ENCODE measurements at places on chromosomes 7 and 10.

- no peak for DNase-seq
Measured at GRCh38 chr10:98457721-98458120, 11.0 kb upstream of the HPS1 start.

- DNase-seq: no peak
Measured at GRCh38 chr7:37449621-37450020, 957 bp upstream of the ELMO1 start.

GRCh38 chr10:33556103-33556502 is 221.6 kb upstream of the NRP1 start:
- DNase-seq: no peak

GRCh38 chr7:142030294-142030693 is 34.6 kb downstream of the MGAM start:
- DNase-seq: no peak

DNA sequence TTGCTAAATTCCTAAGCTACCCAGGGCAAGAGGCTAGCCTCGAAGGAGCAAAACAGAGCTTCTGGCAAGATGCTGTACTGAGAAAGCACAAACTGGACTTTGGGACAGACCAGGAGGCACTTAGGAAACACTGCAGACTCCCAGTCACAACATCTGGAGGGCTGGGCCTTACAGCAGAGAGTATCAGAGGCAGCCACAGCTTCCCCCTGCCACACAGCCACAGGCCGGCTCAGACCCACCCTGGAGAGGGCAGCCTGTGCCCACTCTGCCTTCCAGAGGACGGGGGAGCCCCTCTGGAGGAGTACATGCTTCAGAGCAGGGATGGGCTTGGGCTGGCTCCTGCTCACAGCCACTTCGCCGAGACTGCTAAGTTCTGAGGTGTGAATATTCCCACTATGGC is 17.4 kb downstream of the ESYT2 start:
- no peak for DNase-seq

DNA sequence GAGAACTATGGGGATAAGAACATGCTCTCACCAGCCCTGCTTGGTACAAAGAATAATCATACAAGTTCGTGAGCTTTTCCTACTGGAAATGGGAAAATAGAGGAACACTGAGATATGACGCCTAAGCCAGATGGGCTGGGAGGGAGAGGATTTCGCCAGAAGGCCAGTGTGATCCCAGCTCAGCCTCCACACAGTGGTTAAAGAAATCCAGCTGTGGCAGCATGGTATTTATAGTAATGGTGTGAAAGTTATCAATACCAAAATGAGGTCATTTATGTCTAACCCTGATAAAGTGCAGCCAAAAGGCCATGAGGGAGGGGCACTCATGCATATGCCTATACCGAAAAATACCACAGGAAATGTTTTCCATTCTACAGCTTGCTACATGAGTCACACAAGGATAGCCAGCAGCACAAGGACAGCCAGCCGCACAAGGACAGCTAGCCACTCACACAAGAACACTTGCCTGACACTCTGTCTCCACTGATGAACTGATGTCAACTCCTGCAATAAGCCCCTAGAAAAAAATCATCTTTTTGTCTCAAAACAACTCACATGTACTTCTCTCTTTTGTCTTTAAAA is 49.4 kb downstream of the FRMPD2 start:
- peak; percentile 12 for DNase-seq

DNA sequence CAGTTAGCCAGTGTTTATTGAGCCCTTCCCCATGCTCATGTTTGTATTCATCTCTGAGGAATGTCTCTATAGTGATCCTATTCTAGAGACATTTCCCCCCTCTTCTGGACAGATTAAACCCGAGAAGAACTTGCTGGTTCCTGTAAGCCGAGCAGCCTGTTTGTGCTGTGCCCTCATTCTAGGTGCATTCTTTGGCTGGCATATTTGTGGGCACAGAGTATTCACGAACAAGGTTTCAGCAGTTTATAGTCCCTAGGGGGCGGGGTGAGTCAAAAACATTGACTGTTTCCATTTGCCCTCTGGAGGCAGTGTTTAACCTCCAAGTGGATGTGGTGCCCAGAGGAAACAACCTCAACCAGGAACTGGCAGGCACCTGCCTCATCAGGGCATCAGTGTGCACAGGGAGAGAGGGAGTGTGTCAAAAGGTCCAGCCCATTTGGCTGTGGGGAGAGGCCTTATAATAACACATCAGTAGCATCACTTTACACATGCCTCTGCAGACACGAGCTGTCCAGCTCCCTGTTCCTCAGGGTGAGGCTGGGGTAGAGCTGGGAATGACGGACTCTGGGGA is 273.3 kb upstream of the LRGUK start:
- DNase-seq: peak; percentile 23

DNA sequence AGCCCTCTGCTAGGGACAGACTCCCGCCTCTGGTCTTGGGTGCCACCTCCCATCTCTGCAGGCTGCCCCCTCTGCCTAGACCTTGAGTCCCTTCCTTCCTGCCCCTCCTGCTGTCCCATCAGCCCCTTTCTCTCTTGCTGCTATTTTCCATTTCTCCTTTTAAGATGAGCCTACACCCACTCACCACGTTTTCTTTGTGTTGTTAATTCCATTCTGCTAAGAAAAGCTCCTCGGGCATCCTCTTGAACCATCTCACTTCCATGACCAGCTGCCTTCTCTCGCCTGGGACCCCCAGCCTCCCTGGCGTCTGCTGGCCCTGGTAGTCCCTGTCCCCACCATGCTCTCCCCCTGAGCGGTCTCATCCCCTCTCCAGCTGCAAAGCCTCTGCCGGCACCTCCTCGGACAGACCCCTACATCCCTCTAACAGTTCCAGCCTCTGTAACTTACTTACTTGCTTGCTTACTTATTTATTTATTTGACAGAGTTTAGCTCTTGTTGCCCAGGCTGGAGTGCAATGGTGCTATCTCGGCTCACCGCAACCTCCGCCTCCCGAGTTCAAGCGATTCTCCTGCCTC is 95.8 kb upstream of the SH2B2 start:
- DNase-seq: no peak

GRCh38 chr7:130147710-130148325 is 57.4 kb downstream of the TMEM209 start:
- DNase-seq: no peak

GRCh38 chr10:10865303-10865702 is 152.4 kb upstream of the CELF2 start:
- no peak for DNase-seq

- DNase-seq: no peak
Measured at GRCh38 chr10:15353471-15354017, 17.5 kb downstream of the FAM171A1 start.

DNA sequence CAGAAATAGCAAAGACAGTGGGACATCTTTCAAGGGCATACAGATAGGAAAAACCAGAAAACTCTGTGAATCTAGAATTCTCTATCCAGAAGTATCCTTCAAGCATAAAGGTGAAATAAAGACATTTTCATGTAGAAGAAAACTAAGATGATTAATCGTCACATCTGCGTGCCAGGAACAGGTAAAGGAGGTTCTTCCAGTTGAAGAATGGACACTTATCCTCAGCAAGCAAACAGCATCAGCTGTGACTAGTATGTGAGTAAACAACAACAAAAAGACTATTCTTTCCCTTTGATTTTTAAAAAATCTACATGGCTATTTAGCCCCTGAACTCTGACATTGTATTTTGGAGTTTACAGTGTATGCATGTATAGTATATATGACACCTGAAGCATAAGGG is 124.9 kb downstream of the LRMDA start:
- no peak for DNase-seq

DNA sequence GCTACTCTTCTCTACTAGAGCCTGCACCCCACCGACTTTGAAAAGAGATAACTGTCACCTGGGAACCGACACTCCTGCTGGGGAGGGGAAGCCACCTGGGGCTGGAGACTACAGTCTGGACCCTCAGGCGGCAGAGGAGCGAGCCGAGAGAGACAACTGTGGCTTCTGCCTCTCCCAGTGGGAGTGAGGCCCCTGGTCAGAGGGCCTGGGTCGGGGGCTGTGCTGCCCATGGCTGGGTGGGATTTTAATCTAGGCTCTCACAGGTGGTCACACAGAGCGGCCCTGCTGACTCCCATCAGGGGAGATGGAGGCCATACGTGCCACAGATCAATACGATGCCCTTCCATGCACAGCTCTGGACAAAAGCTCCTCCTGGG is 372.1 kb downstream of the DNAJB6 start:
- DNase-seq: no peak

- no peak for DNase-seq
Measured at GRCh38 chr10:852386-852785, 79.1 kb downstream of the LARP4B start.

- no peak for DNase-seq
Measured at GRCh38 chr10:6518791-6519429, 61.2 kb downstream of the PRKCQ start.

GRCh38 chr7:26305090-26305868 is 13.6 kb downstream of the SNX10 start:
- no peak for DNase-seq

GRCh38 chr7:128352153-128352537 is 8.4 kb upstream of the RBM28 start:
- DNase-seq: no peak

DNA sequence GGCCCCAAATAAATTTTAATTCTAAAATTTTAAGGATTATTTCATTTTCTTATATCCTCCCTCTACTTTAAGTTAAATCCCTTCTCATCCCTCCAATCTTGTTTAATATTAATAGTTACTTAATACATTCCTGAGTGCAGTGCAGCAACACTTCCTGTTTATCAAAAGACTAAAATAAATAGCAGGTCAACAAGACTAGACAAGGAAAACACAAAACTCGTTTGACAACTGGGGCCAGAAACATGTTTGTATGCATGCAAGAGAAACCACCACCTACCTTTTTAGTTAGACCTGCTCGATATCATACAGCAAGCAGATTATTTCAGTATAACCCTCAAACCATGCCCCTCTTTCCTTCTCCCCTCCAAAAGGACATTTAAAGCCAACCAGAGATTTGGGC is 95.8 kb downstream of the PARD3 start:
- no peak for DNase-seq

GRCh38 chr7:71843676-71844075 is 568.5 kb downstream of the CALN1 start:
- no peak for DNase-seq

GRCh38 chr7:29987811-29988317 is 1.7 kb downstream of the SCRN1 start:
- DNase-seq: peak; percentile 78

- DNase-seq: peak; percentile 94
Measured at GRCh38 chr7:37201003-37201875, 247.4 kb downstream of the ELMO1 start.

- DNase-seq: no peak
Measured at GRCh38 chr10:121500701-121501332, 97.4 kb downstream of the FGFR2 start.

DNA sequence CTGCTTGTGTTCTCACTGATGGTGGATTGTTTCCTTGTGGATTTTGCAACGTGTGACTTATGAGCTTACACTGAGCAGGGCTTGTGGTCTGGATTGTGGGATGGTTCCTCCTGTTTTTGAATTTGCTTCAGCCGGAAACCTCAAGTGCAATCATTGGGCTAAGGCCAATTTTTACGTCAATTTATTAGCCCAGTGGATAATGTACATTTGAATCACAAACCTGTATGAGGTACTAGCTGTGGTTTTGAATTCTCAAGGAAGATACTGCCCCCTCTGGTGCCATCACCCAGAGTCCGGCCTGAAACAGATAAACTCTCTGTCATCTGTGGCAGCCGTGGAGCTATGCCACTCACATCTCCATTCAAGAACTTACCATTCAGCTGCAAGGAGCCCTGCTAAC is 7.3 kb upstream of the ZNF777 start:
- no peak for DNase-seq

- no peak for DNase-seq
Measured at GRCh38 chr10:59865101-59865500, 41.3 kb downstream of the CCDC6 start.

DNA sequence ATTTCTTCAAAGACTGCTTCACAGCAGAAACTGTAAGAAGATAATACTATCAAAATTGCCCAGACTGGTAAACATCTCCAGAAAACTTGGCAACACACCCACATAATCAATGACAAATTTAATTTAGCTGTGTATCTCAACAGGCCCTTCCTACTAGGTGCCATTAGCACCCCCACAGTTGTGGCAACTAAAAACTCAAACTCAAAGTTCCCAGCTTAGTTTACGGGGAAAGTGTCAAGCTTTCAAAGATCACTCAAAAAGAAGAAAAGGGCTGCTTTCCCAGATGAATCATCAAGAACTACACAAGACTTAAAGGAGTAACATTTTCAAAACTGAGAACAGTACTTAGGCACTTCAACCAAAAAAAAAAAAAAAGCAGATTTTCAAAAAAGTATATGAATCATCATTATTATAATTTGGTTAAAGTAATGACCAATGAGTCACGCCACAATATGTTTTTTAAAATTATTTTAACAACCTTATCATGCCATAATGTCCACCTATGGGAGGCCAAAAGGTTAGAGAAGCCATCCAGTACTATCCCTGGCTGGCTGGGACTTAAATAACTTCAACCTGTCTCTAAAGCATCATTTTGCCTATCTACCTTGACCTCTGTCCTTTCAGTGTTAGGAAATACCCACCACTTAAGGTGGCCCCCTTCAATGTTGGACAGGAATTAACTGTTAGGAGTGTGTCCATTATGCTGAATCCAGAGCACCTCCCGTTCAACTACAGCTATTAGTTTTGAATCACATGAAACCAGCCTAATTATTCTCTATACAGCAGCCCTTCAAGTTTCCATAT is 90.8 kb downstream of the ZFAND4 start:
- no peak for DNase-seq

GRCh38 chr7:901388-902154 is 25.2 kb downstream of the GET4 start:
- peak; percentile 100 for DNase-seq

DNA sequence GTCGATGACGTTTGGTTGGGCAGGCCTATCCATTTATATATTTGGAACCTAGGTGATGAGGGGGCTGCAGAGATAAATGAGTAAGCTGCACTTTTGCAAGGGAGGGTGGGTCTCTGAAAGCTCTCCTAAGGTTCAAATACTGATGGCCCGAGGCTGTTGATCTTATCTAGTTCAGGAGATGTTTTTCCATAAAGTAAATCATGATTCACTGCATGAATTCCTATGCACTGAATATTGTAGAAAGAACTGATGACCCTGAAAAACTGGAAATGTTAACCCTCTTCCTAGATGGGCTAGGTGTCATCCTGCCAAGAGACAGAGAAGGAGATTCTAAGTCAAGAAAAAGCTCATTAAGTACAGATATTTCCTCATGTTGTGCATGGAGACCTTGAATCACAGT is 459.9 kb downstream of the PLXNA4 start:
- DNase-seq: no peak

- peak; percentile 44 for DNase-seq
Measured at GRCh38 chr10:71323407-71323806, 4.3 kb downstream of the SLC29A3 start.

GRCh38 chr10:71562181-71562580 is 157.4 kb downstream of the C10orf105 start:
- DNase-seq: no peak

DNA sequence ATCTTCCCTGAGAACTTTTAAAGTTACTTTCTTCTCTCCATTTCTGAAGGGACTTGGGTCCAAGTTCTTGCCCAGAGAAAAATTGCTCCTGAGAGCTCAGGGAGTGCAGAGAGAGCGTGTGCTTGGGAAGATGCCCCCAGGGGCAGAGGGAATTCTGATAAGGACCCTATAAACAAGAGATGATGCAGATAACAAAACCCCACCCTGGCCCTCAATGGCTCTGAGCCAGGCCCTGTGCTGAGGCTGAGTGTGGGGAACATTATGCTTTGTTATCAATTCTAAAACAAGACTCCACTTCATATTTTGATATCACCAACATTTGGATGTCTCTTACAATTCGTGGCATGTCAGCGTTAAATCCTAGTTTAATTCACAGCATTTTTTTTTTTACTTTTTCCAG is 34.4 kb upstream of the HABP2 start:
- DNase-seq: no peak

All from H54 (cell line).